Dorsolateral prefrontal cortex (tissue), 122 donors: ENCODE measurements at places on chromosomes 2 and 18. TPM values are rescaled to one million over a fixed set of nuclear protein-coding genes. Genes with fewer than 3 reads are reported as not detected.

The SLC4A3 gene
- 53.6 TPM for total RNA-seq

The MEIS1 gene
- total RNA-seq: 16.5 TPM

The GPR45 gene
- total RNA-seq: 2.5 TPM

The SOWAHC gene
- total RNA-seq: 4.5 TPM

The ASB3 gene
- total RNA-seq: 80.9 TPM

The TNS1 gene
- 127 TPM for total RNA-seq

The TUBA3E gene
- total RNA-seq: not detected

The CPLX4 gene
- not detected for total RNA-seq

The CHRND gene
- total RNA-seq: not detected

GRCh38 chr2:218039171-218039570 lies 29.9 kb upstream of the RUFY4 start:
- no peak for DNase-seq

DNA sequence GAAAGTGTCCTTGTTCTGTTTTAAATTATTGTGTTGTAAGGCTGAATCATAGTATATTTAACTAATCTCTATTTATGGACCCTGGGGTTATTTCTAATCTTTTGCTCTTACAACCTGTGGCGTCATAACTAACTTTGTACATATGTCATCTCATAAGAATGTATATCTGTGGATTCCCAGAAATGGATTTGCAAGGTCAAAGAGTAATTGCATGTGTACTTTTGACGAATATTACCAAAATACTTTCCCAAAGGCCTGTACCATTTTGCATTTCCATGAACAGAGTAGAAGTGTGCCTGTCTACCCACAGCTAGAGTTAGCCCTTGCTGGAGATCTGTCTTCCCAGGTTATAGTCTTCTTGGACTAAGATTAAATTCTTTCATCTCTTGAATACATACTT lies 42.8 kb downstream of the SEMA4F start:
- DNase-seq: no peak

GRCh38 chr2:232688201-232688600 lies 8.9 kb upstream of the GIGYF2 start:
- no peak for DNase-seq

DNA sequence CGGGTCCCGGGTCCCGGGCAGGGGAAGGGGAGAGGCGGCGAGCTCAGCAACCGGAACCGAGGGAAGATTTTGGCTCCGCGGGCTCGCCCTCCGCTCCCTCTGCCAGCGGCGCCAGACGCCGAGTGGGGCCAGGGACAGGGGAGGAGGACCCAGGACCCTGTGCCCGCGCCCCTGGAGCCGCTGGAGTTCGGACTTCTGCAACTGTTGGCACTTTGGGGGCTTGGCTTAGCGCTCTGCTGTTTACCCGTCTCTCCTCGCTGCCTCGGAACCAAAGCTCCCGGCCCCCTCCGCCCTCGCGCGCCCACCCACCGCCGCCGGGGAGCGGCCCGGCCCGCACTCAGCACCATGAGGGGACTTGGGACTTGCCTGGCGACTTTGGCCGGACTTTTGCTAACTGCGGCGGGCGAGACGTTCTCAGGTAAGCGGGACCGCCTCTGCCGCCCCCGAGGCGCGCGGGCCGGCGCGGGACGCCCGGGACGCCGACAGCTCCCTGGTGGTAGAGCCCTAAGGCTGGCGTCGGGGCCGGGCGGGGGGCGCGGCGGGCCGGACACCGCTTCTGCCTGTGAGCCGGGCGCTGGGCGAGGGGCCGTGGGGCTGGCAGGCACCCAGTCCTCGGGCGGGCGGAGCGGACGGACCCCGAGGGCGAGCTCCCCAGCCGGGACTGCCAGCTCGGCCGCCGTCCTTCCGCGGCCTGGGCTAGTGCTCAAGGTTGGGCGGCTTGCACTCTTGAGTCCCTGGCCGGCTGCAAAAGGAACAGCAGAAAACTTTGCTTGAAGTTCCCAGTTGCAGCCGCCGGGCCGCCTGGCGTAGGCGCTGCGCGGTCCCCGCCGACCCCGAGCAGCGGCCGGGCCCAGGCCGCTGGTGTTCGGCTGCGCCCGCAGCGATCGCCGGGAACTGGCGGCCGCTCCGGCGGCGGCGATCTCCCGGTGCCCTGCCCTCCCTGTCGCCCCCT lies 634 bp downstream of the PTPRM start:
- no peak for DNase-seq

GRCh38 chr2:164882276-164882675 lies 40.7 kb upstream of the COBLL1 start:
- no peak for DNase-seq

GRCh38 chr2:68188831-68189230 lies 31.1 kb downstream of the PNO1 start:
- no peak for DNase-seq

DNA sequence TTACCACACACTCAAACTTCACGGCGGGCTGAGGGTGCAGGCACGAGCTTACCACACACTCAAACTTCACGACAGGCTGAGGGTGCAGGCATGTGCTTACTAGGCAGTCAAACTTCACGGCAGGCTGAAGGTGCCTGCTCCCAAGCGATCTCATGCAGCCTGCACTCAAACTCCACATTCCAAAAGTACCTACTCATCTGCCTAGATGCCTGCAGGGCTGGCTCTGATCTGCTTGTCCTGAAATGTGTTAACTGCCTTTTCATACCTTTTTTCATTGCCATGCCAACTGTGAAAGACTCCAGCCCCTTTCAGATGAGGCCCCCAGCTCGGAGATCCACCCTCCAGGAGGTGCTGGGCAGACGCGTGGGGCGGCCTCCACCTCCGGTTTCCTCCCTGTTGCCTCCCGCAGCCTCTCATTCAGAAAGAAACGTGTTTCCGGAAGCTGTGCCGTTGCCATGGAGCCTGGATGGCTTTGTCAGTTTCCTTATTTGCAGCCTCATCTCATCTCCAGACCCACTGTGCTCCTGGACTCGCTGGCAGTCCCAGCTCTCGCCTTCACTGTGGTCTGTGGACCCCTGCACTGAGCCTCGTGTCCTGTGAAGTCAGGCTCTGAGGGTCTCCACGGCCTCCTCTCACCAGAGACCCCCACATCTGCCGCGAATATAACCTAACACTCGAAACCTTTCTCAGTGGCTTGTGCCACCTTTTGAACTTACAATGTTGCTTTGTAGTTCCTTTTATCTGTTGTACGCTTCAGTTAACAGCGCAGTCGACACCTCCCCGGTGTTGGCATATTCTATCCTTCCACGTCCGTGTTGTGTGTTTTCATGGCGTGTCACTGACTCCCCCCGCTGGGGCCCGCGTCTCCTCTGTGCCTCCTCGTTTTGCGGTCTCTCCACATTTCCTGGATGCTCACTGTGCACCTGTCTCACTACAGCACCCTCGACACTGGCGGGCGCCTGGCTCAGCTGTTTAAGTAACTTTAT lies 106.1 kb upstream of the ALKAL2 start:
- DNase-seq: peak; percentile 65

DNA sequence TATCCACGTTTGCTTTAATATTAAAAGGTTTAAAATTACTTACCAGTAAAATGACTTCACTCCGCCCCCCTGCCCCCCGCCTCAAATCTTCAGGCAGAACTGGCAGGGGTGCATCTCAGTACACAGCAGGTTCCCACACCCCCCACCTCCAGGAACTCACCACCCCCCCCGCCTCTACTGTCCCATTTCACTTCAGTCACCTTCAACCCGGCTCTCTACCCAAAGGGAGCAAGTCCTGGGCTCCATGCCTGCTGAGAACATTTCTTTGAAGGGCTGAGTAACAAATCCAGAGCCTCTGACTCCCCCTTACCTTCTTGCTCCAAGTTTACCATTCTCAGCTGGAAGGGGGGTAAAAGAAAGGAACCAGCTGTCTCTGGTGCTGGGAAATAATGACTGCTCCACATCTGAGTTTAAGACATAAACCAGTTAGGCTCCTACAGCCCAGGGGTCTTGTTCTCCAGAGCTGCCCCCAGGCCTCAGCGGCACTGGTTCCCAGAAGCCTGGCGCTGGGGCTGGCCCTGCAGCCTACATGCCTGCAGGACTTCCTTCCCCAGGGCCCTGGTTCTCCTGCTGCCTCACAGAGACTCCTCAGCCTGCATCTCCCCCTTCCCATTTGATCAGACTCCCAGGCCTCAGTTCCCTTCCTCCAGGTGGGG lies 42.8 kb downstream of the DNMT3A start:
- no peak for DNase-seq
